ENCODE measurements at places on chromosomes 12 and 14.

DNA sequence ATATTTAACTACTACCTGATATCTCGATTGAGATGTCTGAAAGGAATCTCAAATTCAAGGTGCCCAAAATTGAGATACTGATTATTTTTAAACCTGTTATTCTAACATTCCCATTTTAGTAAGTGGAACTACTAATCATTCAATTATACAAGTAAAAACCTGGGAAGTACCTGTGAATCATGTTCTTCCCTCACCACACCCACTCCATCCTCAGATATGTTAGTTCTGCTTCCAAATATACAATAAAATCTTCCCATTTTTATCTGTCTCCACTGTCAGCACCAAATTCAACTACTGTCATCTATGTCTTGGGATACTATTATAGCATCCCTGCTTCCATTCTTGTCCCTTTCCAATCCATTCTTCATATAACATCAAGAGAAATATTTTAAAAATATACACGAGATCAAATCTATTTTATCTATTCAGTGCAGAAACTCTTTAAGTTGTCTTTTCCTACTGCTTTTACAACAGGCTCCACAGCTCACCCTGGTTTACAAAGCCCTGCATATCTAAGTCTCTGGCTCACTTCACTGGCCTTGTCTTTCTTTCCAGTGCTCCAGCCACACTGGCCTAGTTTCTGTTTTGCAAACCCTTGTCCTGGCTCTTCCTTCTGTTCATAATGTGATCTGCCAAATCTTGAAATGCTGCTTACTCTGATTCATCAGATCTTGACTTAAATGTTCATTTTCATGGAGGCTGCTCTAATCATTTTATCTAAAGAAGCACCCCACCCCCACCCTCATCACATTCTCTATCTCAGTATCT, 122.3 kb downstream of the PTPRR start:
- DNase-seq = no peak

- no peak for DNase-seq
Measured at GRCh38 chr12:25256826-25257225, 6.1 kb upstream of the KRAS start.

DNA sequence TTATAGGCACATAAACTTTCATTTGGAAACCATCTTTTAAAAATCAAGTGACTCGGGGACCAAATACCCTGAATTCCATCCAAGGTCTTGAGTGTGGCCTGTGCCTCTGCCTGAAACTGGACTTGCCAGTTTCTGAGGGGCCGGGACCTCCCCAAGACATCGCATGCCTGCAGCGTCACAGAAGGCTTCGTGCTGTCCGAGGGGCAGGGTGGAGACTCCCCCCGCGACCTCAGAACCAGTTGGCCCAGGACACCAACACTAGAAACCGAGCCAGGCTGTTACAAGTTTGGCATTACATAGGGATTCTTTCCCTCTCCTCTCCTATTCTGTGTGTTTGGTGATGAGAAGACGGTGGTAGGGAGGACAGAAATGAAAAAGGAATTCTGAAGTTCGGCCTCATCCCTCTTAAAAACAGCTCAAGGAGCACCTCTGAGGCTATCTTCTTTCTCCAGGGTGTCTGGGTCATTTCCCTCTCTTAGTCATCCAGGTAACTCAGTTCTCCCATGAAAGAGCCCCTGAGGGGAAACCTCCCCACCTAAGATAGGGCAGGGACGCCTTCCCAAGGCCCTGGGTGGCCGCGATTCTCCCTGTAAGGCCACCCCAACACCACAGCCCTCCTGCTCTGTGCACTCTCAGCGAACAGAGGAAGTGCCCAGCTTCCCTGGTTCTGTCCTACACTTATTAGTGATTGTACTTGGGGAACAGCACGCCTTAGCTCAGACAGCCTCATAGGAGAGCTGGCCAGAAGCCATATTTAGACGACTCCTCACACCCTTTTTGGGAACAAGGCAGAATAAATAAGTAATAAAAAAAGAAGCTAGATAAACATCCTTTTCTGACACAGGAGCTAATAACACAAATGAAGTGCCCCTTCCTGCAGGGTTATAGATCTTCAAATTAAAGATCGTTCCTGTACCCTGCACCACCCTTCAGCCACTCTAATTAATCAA, 93.8 kb downstream of the BCL11B start:
- no peak for DNase-seq

DNA sequence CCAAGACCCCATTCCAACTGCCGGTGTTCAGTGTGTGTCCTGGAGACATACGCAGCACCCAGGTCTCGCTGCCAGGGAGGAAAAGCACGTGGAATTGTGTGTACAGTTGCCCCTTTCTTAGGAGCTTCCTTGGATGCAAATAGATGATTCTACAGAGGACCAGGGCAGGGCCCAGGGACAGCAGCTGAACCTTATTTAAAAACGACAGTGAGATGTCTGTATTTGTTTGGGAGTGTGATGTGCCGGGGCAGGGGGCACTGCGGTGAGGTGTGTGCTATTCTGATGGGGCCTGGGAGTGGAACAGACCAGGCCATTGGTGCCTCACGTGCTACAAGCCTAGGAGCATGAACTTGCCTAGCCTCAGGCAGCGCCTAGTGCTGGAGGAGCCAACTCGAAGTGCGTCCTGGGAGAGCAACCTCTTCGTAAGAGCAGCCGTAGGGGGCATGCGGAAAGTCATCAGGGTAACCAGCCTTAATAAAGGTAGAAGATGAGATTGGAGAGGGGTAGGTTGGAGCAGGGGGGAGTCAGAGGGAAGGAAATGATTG, 98.3 kb upstream of the ESRRB start:
- no peak for DNase-seq
